ENCODE measurements at places on chromosomes 1 and 21.

GRCh38 chr1:154497026-154497806 is 4.8 kb upstream of the TDRD10 start:
- DNase-seq: peak; percentile 65

DNA sequence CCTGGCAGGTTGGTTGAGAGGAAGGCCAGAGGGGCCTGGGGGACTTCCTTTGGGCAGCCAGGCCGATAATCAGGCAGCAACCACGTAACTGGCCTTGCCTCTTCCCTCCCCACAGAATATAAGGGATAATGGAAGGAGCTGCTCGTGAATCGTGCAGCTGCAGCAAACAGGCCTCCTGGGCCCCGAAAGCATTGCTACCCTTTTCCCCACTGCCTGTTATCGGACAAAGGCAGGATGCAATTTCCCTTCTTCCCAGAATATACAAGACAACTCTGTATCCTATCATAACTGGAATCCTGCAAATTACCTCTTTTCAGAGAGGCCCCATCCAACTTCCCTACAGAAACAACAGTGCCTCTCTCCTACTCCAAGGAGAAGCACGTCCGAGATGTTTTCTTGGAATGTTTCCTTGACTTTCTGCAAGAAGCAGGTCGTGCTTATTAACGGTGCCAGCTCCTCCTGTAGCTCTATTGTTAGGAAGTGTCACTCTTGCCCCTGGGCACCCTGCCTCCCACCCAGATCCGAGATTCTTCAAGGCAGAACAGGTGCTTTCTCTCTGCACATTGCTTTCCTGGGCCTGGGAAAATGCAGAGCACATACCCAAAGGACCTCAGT is 106.0 kb upstream of the TIAM1 start:
- DNase-seq: no peak

- peak; percentile 69 for DNase-seq
Observed at GRCh38 chr1:12477936-12478611, 139.9 kb downstream of the DHRS3 start.

DNA sequence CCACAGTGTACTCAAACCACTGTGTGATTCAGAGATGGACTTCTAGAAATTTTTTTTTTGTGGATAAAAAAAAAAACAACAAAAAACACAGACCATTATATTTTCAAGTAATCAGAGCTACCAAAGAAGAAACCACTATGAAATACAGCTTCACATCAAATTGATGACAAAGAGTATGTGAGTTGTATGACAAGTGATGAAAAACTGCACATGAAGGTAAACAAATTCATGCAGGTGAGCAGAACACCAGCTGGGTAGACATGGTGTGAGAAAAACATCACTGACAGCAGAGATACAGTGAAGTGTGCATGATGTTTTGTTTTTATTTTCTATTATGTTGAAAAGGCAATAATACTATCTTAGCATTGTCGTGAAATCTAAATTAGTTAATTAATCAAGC is 8.0 kb upstream of the PTPRC start:
- no peak for DNase-seq

- DNase-seq: peak; percentile 60
Observed at GRCh38 chr1:211944733-211945500, 90.4 kb downstream of the INTS7 start.
